H1 (cell line): ENCODE measurements at places on chromosomes 11 and 22. TPM values are rescaled to one million over a fixed set of nuclear protein-coding genes. Genes with fewer than 3 reads are reported as not detected.

GRCh38 chr11:134587345-134587744, 175.3 kb upstream of the B3GAT1 start:
- no peaks in the 10 kb centered on the region for H3K36me3 ChIP-seq
- peaks cover 5% of the 10 kb centered on the region; the same call in 1 of the 2 replicates for H3K4me1 ChIP-seq
- H3K27me3 ChIP-seq: no peaks in the 10 kb centered on the region; the same call in 1 of the 2 replicates

DNA sequence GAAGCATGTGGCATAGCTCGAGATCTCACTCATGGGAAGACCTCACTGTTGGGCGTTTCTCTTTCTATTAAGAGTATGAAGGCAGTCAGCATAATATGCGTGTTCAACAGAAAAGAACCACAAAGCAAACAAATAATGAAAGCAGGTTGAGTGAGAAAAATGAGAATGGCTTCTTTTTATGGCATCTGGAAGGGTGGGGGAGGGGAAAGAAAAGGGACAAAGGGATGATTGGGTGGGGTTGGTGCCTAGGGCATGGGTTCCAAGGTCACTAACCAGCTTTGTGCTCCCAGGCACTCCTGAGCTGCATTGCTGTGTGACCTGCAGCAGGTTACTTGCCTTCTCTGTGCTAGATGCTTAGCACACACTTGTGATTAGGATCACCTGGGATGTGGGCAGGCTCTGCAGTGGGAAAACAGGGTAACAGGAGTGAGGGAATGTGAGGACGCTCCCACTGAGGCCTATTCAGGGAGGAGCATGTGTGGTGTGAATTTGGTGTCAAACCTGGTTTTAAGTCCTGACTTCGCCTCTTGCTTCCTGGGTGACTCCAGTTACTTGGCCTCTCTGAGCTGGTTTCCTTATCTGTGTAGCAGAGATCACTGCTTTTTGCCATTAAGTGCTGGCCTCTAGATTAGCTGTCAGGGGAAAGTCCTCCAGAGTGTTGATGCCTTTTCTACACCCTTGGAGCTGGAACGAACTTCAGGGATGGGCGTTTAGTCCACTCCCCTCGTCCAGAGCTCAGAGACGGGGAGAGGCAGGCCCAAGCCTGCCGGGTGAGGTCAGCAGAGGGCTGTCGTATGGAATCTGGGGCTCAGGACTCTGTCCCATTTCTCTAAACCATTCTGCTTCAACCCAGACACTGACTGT, 74.8 kb downstream of the KIAA1671 start:
- H3K27me3 ChIP-seq: no peaks in the 10 kb centered on the region
- no peak overlapping the region for H3K4me3 ChIP-seq
- DNase-seq: no peak
- H3K27ac ChIP-seq: no peak overlapping the region

DNA sequence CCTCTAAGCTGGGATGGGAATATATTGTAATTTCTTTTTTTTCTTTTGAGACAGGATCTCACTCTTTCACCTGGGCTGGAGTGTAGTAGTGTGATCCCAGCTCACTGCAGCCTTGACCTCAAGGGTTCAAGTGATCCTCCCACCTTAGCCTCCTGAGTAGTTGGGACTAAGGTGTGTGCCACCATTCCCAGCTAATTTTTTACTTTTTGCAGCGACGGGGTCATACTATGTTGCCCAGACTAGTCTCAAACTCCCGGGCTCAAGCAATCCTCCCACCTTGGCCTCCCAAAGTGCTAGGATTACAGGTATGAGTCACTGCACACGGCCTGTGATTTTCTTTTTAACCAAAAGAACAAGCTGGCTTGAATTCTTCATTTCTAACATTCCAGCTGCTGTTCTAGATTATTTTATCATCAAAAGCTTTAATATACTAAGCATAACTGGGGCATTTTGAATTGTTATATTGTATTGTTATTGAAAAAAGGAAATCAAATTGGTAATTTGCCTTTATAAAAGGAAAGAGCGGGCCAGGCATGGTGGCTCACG, 26.8 kb upstream of the PPP2R1B start:
- H3K27me3 ChIP-seq: no peaks in the 10 kb centered on the region
- no peak overlapping the region for H3K4me3 ChIP-seq
- no peaks in the 10 kb centered on the region for H3K4me1 ChIP-seq
- H3K36me3 ChIP-seq: no peaks in the 10 kb centered on the region

GRCh38 chr11:111183706-111184105, 61.8 kb upstream of the POU2AF2 start:
- no peak overlapping the region for H3K27ac ChIP-seq
- no peaks in the 10 kb centered on the region for H3K27me3 ChIP-seq
- no peak for DNase-seq
- no peaks in the 10 kb centered on the region for H3K4me1 ChIP-seq
- H3K4me3 ChIP-seq: no peak overlapping the region
- no peaks in the 10 kb centered on the region for H3K36me3 ChIP-seq

Gene CNGA4
- total RNA-seq: 0.33 TPM in 1 of 2 replicates, not detected in the other

Gene MS4A2
- total RNA-seq: not detected in 2 replicates

DNA sequence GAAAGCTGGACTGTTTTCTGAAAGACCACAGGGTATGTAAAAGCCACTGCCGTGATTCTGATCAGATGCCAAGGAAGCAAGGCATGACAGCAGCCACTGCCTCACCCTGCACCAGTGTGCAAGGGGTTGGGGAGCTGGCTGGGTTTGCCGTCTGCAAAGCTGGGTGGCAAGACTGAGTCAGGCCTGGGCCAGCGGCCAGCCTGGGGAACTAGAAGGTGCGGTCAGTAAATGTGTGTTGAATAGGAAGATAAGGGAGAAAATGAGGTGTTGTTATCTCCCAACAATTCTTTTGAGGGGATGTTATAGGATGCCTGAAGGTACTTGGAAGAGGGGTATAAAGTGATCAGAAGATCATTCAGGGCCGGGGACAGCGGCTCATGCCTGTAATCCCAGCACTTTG, 8.0 kb downstream of the VSTM5 start:
- H3K27ac ChIP-seq: no peak overlapping the region
- H3K36me3 ChIP-seq: no peaks in the 10 kb centered on the region
- DNase-seq: no peak
- no peaks in the 10 kb centered on the region for H3K27me3 ChIP-seq
- no peaks in the 10 kb centered on the region for H3K4me1 ChIP-seq
- no peak overlapping the region for H3K4me3 ChIP-seq

GRCh38 chr22:48800886-48801607, 1026.6 kb downstream of the BRD1 start:
- H3K36me3 ChIP-seq: no peaks in the 10 kb centered on the region
- peaks cover 4% of the 10 kb centered on the region; the same call in 1 of the 2 replicates for H3K4me1 ChIP-seq
- H3K27ac ChIP-seq: no peak overlapping the region
- H3K27me3 ChIP-seq: no peaks in the 10 kb centered on the region
- no peak for DNase-seq

Gene MIOX
- 0.30 and 0.33 TPM in 2 replicates for total RNA-seq

Gene APOBEC3B
- 14.2 and 16.3 TPM in 2 replicates for total RNA-seq

DNA sequence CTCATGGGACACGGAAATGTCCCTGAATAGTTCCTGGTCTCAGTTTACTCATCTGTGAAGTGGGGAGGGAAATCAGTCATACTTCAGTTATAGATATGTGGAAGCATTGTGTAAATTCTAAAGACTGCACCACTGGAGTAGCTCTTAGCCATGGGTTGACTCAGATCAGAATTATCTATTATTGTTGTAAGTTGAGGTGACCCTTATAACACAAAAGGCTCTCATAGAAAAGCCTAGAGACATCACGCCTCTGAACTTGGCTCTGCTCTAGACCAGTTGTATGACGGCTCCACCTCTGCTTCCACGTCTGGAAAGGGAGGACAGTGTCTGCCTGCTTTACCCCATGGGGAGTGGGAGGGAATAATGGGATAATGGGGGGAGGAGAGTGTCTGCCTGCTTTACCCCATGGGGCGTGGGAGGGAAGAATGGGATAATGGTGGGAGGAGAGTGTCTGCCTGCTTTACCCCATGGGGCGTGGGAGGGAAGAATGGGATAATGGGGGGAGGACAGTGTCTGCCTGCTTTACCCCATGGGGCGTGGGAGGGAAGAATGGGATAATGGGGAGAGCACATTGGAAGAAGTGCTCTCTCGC, 98.2 kb downstream of the AMOTL1 start:
- no peak overlapping the region for H3K27ac ChIP-seq
- no peaks in the 10 kb centered on the region; the same call in 1 of the 2 replicates for H3K4me1 ChIP-seq
- H3K36me3 ChIP-seq: peaks cover 18% of the 10 kb centered on the region
- DNase-seq: no peak

GRCh38 chr11:3178349-3178748, 13.2 kb upstream of the OSBPL5 start:
- H3K27ac ChIP-seq: no peak overlapping the region
- no peaks in the 10 kb centered on the region; the same call in 1 of the 2 replicates for H3K36me3 ChIP-seq
- DNase-seq: no peak
- no peak overlapping the region for H3K4me3 ChIP-seq
- no peaks in the 10 kb centered on the region for H3K27me3 ChIP-seq

DNA sequence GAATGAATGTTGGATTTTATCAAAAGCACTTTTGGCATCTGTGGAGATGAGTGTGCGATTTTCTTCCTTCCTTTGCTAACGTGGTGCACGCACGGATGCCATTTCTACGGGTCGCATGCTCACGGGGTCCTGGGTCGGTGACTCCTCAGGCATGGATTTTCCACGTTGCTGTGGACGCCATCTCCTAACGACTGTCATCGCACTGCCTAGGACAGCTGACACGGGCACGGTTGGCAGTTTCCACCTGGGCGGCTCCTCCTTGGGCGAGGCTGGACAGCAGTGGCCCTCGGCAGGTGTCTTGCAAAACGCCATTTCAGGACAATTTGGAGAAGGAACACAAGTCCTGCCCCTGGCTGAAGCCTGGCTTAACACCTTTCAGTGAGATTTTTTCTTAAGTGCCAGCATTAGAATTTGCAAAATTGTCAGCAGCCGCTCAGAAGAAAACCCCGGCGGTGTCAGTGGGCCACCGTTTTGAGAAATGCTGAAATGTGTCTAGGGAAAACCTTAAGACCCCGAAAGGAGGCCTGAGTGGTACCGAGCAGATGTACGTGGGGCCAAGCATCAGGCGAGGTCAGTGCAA, 34.7 kb upstream of the TOLLIP start:
- H3K4me3 ChIP-seq: no peak overlapping the region
- no peaks in the 10 kb centered on the region for H3K27me3 ChIP-seq
- no peaks in the 10 kb centered on the region for H3K36me3 ChIP-seq
- no peak overlapping the region for H3K27ac ChIP-seq
- no peak for DNase-seq

- H3K27me3 ChIP-seq: no peaks in the 10 kb centered on the region; the same call in 1 of the 2 replicates
- H3K4me1 ChIP-seq: peaks cover 16% of the 10 kb centered on the region
- no peaks in the 10 kb centered on the region for H3K36me3 ChIP-seq
Measured at GRCh38 chr11:62508336-62509058, 38.1 kb downstream of the AHNAK start.

GRCh38 chr22:30891443-30891755, 77.2 kb downstream of the MORC2 start:
- no peak for DNase-seq
- no peaks in the 10 kb centered on the region for H3K27me3 ChIP-seq
- H3K36me3 ChIP-seq: 0 out of 2 replicates have a peak, but pooled peaks cover 3% of the 10 kb centered on the region
- no peak overlapping the region for H3K27ac ChIP-seq

DNA sequence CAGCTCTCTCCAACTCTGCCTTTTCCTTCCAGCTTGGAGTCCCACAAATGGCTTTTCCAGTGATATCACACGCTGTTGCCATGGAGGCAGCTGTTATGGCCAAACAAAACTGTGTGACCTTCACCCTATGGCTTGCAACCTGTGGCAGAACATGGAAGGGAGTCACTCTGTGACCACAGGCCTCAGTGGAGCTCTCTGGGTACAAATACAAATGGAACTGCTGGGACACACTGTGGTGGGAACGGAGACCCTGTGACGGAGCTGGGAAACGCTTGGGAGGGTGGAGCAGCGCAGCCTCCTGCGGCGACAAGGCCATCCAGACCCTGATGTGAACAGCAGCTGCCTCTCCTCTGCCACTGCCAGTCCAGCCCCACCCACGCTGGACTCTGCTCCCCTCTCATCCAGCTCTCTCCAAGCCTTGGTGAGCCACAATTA, 162.5 kb downstream of the ETS1 start:
- no peak for DNase-seq
- H3K27me3 ChIP-seq: no peaks in the 10 kb centered on the region
- H3K4me3 ChIP-seq: no peak overlapping the region

- DNase-seq: no peak
- no peaks in the 10 kb centered on the region for H3K36me3 ChIP-seq
- H3K27me3 ChIP-seq: no peaks in the 10 kb centered on the region
- no peak overlapping the region for H3K4me3 ChIP-seq
- no peak overlapping the region for H3K27ac ChIP-seq
Measured at GRCh38 chr11:79312617-79313529, 128.0 kb downstream of the TENM4 start.

Gene C11orf21
- total RNA-seq: not detected in 2 replicates

DNA sequence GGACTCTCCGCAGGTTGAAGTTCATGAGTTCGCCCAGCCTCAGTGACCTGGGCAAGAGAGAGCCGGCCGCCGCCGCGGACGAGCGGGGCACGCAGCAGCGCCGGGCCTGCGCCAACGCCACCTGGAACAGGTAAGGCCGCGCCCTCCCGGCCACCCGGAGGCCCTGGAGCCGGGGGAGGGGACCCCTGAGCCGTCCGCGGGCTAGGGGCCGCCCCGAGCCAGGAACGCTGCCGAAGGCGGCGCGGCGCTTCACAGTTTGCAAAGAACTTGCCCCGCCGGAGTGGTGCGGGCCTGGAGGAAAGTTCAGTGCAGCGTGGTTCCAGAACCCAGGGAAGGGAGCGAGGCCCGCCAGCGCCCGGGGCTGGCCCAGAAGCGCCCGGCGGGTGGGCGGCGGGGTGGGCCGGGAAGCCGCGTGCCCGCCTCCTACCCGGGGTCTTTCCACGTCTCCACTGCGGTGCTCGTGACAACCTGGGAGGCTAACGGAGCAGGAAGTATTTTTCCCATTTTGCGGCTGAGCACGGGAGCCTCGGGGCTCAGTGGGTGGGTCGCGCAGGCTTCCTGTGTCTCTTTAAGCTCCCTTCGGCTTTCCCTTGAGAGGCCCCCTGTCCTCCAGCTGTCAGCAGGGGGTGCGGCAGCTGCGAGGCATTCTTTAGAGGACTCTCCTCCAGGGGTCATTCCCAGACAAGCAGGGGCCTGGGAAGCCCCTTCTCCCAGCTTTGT, 635 bp downstream of the PRR5 start:
- H3K4me3 ChIP-seq: peak overlapping the region; percentile 87
- no peak overlapping the region for H3K27ac ChIP-seq
- no peaks in the 10 kb centered on the region for H3K4me1 ChIP-seq
- H3K36me3 ChIP-seq: no peaks in the 10 kb centered on the region
- no peak for DNase-seq

- peaks cover 12% of the 10 kb centered on the region; the same call in 1 of the 2 replicates for H3K4me1 ChIP-seq
- H3K36me3 ChIP-seq: 0 out of 2 replicates have a peak, but pooled peaks cover 3% of the 10 kb centered on the region
- DNase-seq: no peak
Measured at GRCh38 chr22:36352803-36353507, 34.8 kb downstream of the MYH9 start.

Gene CSNK2A3
- total RNA-seq: 0.69 and 2.3 TPM in 2 replicates

Gene TAF6L
- total RNA-seq: 29.6 and 31.9 TPM in 2 replicates

Gene HEPN1
- total RNA-seq: not detected in 2 replicates

GRCh38 chr22:31277741-31278140, 14.5 kb downstream of the PIK3IP1 start:
- no peak overlapping the region for H3K4me3 ChIP-seq
- no peaks in the 10 kb centered on the region for H3K27me3 ChIP-seq
- no peak overlapping the region for H3K27ac ChIP-seq
- peaks cover 31% of the 10 kb centered on the region for H3K36me3 ChIP-seq
- H3K4me1 ChIP-seq: no peaks in the 10 kb centered on the region

- no peaks in the 10 kb centered on the region for H3K27me3 ChIP-seq
- H3K4me1 ChIP-seq: peaks cover 3% of the 10 kb centered on the region; the same call in 1 of the 2 replicates
- H3K36me3 ChIP-seq: no peaks in the 10 kb centered on the region
- no peak for DNase-seq
Measured at GRCh38 chr11:108007819-108008218, 879 bp upstream of the CUL5 start.

Gene SCN4B
- 2.0 and 2.8 TPM in 2 replicates for total RNA-seq
